Adipose tissue (tissue), 3 donors: ENCODE measurements at places on chromosomes 11 and 22. TPM values are rescaled to one million over a fixed set of nuclear protein-coding genes. Genes with fewer than 3 reads are reported as not detected.

The CCDC116 gene
- 0.15 TPM for polyA plus RNA-seq

The TIMP3 gene
- polyA plus RNA-seq = 46.5 TPM

The FADS1 gene
- polyA plus RNA-seq = 33.6 TPM

The ASRGL1 gene
- 9.0 TPM for polyA plus RNA-seq

The NXPE2 gene
- polyA plus RNA-seq = 0.04 TPM

The BACE1-AS gene
- polyA plus RNA-seq = 2.3 TPM

The RGL4 gene
- polyA plus RNA-seq = 9.5 TPM

The SPINDOC gene
- 9.7 TPM for polyA plus RNA-seq

The RAB39A gene
- polyA plus RNA-seq = 0.13 TPM

The MMP27 gene
- polyA plus RNA-seq = not detected

The OR8U1 gene
- not detected for polyA plus RNA-seq

The BRSK2 gene
- polyA plus RNA-seq = 0.67 TPM

The KRTAP5-7 gene
- polyA plus RNA-seq = not detected

The GLB1L2 gene
- polyA plus RNA-seq = 0.79 TPM
